Hepatocyte (in vitro differentiated cells): ENCODE measurements at places on chromosomes 6 and 20. TPM values are rescaled to one million over a fixed set of nuclear protein-coding genes. Genes with fewer than 3 reads are reported as not detected.

Gene MAFB
- total RNA-seq, result 3.4 and 3.7 TPM in 2 replicates

Gene TMEM200A
- 28.5 and 32.9 TPM in 2 replicates for total RNA-seq

Gene ELOVL5
- total RNA-seq, result 144 and 158 TPM in 2 replicates

Gene NR2E1
- total RNA-seq, result not detected in 2 replicates

DNA sequence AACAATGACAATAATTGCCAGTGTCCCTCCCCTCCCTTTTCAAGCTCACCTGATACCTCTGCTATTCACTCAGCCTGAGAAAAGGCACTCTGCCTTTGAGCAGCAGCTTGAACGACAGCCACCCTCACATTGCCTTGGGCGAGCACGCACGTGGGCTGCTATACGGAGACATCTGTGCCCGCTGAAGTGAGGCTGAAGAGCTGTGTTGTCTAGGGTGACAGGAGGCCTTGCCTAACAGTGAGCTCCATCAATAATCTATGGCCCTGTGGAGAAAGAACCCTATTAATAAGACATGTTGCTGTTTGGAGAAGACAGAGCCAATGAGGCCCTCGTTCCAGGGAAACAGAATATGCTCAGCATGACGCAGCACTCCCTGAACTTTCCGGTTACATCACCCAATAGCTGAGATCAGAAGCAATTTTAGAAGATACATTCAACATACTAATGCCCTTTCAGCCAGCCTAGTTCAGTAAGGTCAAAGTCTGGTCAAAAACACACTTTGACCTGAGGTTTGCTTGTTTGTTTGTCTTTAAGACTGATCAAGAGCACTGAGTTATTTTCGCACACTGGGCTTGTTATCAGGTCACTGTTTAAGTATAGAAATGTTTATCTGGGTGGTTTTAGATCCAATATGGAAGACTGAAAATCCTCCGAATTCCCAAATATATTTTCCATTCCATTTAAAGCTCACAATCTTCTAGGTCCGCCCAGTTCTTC is 30.6 kb downstream of the RBM24 start:
- DNase-seq, result peak; percentile 58

- no peak for DNase-seq
Measured at GRCh38 chr6:92263864-92264263, 1155.5 kb downstream of the EPHA7 start.

DNA sequence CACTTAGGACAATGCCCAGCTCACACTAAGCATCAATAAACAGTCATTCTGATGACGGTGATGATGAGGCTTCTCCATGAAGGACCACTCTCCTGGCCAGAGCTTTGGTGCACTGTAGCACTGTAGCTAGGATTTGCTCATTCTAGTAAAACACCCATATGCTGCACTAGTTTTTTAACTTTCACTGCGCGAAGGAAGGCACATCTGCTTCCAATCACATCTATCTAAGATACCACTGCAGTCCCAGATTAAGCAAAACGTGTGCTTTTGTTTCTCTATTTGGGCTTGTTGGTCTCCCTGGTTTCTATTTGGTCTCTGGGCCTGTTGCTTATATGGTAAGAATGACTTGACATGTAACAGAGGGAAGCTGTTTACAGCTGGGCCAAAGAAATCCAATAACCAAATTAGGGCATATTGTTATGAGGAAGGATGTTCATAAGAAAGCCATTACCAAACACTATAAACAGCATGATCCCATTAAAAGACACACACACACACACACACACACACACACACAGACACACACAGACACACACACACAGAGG is 62.4 kb downstream of the FAM229B start:
- peak; percentile 28 for DNase-seq

DNA sequence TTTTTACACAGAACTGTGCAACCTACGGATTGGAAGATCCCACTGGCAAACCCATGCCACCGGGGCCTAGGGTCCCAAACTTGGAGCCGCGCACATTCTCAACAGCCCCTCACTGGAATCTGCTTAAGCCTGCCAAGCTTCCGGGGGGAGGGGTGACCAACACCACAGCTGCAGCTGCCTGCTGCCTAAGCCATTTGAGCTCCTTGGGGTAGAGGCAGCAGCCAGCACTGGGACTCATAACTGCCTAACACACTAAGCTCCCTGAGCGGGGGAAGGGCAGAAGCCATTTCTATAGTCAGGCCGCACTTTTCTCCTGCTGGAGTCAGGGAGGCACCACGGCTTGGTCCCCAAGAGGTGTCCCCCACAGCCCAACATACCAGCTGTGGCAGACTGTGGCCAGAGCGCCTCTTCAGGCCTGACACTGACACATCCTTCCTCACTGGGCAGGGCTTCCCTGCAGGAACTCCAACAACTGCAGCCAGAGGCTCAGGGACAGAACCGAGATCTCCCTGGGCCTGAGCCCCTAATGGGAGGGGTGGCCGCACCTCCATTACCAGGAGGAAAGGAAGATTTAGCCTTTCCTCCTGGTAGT is 270.3 kb upstream of the ECI2 start:
- DNase-seq, result no peak

DNA sequence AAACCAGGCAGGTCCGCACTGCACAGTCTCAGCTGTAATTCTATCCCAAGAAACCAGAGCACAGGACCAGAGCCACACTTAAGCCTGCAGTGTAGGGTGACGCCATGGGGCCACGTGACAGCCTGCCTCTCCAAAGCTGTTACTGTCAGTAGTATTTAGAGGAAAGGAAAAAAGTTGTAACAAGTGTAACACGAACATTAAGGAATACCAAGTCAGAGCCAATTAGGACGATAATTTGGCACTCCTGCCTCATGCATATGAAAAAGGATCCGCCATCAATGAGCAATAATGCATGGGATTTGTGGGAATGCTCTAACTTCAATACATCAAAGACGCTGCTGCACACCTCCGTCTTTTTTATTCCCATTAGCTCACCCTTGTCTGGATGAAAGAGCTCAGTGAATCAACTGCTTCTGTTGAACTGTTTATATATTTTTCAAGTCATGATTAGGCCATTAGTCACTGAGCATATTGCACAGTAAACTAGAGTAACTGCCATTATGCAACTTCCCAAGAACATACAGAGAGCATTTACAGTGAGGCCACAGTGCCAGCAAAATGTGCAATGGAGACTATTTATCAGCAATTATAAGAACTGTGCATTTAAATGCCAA is 79.9 kb downstream of the ATXN1 start:
- peak; percentile 54 for DNase-seq

- DNase-seq, result no peak
Measured at GRCh38 chr6:37974381-37974780, 154.9 kb downstream of the ZFAND3 start.

- DNase-seq, result peak; percentile 86
Measured at GRCh38 chr6:43644940-43645612, at the start of gene RSPH9. Gene RSPH9 (plus strand): TSS chr6:43645036. CDS start chr6:43645099, 63 bp downstream.

DNA sequence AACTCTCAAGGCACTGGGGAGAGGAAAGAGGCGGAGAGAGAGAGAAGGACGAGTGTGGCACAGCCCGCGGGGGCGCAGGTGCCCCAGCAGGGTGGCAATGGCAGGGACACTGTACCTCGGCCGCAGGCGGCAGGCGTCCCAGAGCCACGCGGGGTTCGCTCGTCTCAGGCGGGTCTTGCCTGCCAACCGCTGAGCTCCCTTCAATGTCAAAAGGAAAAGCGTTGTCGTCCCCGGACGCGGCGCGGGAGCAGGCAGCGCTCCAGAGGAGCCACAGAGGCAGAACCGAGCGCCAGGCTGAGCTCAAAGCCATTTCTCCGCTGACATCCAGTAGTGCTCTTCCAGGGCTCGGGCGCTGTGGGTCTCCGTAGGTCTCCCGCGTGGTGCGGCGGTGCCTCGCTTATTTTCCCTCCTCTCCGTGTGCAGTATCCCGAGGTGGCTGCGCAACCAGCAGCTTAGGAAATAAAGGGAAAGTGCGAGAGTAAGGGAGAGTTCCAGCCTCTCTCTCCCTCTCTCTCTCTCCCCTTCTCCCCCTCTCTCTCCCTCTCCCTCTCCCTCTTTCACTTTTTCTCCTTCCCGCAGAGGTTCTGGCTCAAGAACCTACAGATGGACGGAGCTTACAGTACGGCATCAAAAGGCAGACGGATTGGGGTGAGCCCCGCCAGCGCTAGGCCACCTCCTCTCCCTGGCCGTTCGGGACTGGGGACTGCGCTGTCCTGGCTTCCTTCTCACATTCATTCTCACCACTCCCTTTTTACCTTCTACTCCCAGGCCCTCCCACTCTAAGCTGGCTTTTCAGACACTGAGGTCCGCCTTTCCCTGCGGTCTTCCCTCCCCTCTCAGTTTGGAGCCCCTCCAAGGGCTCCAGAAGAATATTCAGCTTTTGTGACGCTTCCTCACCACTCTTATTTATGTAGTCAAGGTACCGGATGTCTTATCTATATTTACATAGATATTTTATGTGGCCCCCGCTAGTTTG is at the start of gene LAMA4:
Gene LAMA4, minus strand, starts transcription at position 727 of the 976 bp plus-strand sequence. Its CDS starts 417 bp downstream, at position 310.
- peak; percentile 45 for DNase-seq

- DNase-seq, result no peak
Measured at GRCh38 chr20:36845288-36845971, 30.5 kb upstream of the TLDC2 start.

GRCh38 chr20:35661053-35661452 is 3.6 kb downstream of the CPNE1 start:
- no peak for DNase-seq

DNA sequence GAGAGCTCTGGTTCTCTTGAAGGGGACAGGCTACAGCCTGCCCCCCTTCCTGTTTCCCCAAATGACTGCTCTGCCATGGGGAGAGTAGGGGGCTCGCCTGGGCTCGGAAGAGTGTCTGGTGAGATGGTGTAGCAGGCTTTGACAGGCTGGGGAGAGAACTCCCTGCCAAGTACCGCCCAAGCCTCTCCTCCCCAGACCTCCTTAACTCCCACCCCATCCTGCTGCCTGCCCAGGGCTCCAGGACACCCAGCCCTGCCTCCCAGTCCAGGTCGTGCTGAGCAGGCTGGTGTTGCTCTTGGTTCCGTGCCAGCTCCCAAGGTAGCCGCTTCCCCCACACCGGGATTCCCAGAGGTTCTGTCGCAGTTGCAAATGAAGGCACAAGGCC is 9.8 kb downstream of the VEGFA start:
- DNase-seq, result no peak

DNA sequence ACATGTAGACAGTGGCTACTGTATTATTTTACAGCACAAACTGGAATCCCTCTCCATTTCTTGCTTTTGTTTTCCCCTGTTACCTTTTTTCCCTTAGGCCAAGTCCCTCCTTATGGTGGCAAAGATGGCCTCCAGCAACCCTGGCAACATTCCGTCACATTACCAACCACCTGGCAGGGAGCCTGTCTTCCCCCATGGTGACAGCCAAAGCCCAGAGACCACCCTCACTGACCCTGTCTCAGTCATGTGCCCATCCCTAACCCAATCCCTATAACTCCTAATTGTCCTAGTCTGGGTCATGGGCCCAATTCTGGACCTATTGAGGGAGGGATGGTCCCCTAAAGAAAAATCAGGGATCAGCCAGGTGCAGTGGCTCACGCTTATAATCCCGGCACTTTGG is 27.6 kb downstream of the PARD6B start:
- DNase-seq, result no peak

DNA sequence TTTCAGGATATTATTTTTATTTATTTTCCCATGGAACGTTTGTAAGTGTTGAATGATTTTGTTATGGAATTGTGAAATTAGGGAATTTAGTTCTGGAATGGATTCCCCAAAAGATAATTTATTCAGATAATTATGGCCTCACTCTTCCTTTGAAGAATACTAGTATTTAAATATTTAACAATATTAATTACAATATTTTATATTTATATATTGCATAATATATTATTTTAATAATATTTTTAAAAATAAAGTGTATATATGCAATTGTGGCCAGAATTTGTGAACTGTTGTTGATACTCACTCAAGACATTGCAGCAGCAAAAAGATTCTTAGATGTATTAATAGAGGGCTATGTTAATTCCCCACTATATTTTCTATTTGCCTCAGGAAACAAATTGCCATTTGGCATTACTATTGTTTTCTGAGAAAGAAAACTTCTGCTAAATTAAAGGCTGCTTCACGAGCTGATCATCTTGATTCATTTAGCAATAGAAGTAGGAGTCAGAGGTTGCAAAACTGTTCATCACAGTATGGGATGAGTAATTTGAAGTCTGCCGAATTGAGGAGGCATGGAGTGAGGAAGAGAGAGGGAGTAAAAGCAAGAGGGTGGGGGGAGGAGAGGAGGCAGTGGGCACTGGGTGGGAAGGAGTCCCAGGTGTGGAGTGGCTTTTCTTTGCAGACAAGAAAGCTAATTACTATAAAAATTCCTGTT is 729.2 kb downstream of the DHX35 start:
- no peak for DNase-seq
